ENCODE measurements at places on chromosomes 16 and 17.

DNA sequence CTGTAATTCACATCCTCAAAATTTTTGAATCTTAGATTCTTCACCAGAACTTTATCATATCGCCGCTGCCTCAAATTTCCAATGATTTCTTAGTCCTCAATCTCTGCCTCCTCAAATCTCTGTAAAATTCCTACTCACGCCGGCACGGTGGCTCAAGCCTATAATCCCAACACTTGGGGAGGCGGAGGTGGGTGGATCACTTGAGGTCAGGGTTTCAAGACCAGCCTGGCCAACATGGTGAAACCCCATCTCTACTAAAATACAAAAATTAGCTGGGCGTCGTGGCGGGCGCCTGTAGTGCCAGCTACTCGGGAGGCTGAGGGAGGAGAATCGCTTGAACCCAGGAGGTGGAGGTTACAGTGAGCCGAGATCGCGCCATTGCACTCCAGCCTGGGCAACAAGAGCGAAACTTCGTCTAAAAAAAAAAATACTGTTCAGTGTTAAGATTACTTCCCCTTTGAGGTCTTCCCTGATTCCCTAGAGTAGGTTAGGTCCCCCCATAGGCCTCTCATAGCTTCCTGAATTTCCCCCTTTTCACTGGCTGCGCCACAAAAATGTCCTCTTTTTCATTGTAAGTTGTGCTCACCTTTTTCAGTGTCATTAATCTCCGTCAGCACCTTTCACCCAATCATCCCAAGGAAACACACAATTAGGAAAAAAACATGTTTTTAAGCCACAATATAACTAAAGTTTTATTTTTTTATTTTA is 919 bp upstream of the CBX1 start:
- DNase-seq = no peak

GRCh38 chr16:64933885-64934284 is 188.0 kb downstream of the CDH11 start:
- no peak for DNase-seq

- no peak for DNase-seq
Measured at GRCh38 chr17:42424991-42425610, 2.0 kb upstream of the CAVIN1 start.

- DNase-seq = peak; percentile 48
Measured at GRCh38 chr16:71467810-71468209, 5.8 kb upstream of the ZNF23 start.

DNA sequence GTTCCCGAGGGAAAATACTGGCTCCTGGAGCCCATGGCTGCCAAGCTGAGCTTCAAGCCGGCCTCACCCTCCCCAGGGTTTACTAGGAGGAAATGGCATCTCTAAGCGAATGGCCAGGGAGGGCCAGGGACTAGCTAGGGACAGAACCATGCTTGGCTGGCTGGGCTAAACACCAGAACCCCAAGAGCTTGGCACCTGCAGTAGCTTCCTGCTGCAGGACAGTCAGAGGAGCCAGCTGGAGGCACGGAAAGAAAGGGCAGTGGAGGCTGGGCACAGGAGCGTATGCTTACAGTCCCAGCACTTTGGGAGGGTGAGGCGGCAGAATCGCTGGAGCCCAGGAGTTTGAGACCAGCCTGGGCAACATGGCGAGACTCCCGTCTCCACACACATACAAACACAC is 33.7 kb downstream of the PEMT start:
- DNase-seq = no peak

GRCh38 chr17:70276906-70277305 is 107.6 kb downstream of the KCNJ2 start:
- peak; percentile 46 for DNase-seq

DNA sequence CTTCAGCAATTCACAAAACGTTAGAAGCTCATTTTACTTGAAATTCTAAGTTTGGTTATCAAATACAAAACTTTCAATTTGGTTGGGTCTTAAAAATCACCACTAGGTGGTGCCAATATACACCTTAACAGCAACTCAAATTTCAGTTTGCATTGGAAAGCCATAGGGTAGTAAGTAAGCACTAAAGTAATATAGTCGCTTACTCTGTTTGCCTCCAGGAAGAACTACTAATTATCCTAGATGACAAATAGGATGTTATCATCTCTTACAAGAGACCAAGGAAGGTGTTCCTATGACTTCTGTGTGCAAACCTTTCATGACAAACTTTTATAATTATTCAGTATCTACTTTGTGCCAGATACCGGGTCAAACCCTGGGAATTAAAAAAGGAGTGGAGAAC is 93.3 kb downstream of the MYO1D start:
- DNase-seq = peak; percentile 76

DNA sequence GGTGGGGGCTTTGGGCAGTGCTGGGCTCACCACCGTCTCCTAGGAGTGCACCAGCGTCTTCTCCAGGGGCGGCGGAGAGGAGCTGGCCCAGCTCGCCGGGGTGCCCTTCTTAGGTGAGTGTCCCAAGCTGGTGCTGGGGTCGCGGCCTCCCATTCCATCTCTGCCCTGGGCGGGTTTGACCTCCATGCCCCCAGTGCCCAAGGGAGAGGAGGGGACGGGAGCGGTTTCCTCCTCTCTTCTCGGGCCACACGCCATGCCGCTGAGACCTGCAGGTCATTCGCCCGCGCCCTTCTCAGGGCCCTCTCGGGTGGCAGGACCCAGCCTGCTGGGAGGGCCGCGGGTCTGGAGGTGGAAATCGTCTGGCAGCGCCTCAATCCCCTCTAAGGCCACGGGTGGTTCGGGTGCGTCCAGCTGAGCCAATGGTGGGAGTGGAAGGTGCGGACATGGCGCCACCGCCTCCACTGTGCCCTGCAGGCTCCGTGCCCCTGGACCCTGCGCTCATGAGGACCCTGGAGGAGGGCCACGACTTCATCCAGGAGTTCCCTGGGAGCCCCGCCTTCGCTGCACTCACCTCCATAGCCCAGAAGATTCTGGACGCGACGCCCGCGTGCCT is 5.3 kb downstream of the IGFALS start:
- no peak for DNase-seq

- no peak for DNase-seq
Measured at GRCh38 chr16:87051526-87052320, 265.5 kb downstream of the C16orf95 start.

DNA sequence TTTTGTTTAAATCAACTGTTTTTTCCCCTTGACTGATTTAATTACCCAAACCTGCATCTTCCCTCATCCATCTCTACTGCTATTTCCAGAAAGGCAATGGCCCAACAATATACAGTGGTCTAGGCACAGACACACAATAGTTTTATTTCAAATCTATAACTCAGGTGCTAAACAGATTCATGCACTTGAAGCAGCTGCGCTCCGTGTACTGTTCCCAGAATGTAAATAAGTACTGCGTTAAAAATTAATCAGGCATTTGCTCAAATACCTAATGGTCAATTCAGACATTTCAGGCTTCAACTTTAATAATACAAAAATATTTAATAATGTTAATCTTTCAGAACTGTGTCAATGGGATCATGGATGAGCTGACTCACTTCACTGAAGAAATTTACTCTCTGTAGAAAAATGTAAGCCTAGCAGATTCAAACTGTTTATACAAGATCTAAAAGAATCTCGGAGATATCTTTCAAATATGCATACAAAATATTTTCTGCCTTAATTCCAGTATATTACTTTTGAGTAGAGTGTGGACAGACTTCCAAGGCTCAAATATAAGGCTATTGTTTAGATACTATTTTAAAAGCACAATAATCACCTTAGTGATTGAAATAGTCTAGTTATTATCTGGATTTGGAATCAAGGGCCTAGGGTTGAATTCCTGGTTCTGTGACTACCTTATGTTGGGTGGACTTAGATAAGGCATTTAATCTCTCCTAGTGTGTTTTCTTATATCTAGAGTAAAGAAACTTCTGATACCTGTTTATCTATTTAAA is 97.4 kb upstream of the PSMD7 start:
- DNase-seq = no peak

- DNase-seq = peak; percentile 79
Measured at GRCh38 chr16:47888142-47888541, 267.7 kb downstream of the ABCC12 start.

DNA sequence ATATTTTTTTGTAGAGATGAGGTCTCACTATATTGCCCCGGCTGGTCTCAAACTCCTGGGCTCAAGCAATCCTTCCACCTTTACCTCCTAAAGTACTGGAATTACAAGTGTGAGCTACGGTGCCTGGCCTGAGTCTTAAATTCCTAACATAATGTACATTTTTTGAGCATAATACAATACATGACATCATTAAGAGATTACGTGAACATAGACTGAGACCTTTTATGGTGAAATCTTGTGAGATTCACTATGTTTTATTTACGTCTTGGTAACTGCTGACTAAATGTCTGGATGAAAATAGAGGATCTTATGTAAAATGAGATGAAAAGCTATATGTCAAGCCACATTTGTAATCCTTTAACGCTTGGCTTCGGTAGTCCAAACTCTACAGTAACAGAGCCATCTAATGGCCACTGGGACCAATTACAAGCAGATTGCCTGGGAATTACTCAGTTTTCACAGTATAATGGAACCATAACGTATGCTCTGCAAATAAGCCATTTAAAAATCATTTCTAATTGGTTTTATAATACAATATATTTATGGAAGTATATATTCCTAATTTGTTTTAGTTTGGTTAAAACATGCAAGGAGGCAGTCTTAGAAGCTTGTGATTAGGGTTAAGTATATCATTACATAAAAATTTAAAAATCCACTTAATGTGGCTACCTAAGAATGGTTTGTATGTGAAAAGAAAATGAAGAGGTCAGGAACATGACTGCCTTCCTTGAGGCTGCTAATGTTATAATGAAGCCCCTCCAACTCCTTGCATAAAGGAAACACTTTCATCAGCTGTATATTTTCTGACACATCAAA is 8.1 kb upstream of the EFCAB13 start:
- peak; percentile 95 for DNase-seq

- DNase-seq = no peak
Measured at GRCh38 chr17:80413771-80414507, 1.0 kb upstream of the ENDOV start.
